ENCODE measurements at places on chromosomes 12 and 14. TPM values are rescaled to one million over a fixed set of nuclear protein-coding genes. Genes with fewer than 3 reads are reported as not detected.

SYNDIG1L gene
- total RNA-seq, result not detected

LIN7A gene
- 0.07 TPM for total RNA-seq

SLC41A2 gene
- 16.6 TPM for total RNA-seq

VDR gene
- total RNA-seq, result 0.60 TPM

DDHD1 gene
- 9.3 TPM for total RNA-seq

NTS gene
- total RNA-seq, result not detected

TSHR gene
- not detected for total RNA-seq

GLIPR1L1 gene
- not detected for total RNA-seq

CLEC12A gene
- not detected for total RNA-seq

CLEC2A gene
- not detected for total RNA-seq

DBX2 gene
- total RNA-seq, result not detected

CEBPE gene
- total RNA-seq, result not detected

KCNK13 gene
- total RNA-seq, result not detected

KRT83 gene
- not detected for total RNA-seq

BATF gene
- 1.3 TPM for total RNA-seq

SPRYD3 gene
- total RNA-seq, result 39.8 TPM

VTI1B gene
- total RNA-seq, result 40.8 TPM

UNC119B gene
- 14.7 TPM for total RNA-seq

EIF2S3B gene
- total RNA-seq, result 0.67 TPM

BEST3 gene
- total RNA-seq, result not detected

PRKD1 gene
- total RNA-seq, result 7.8 TPM

KIF5A gene
- total RNA-seq, result not detected

GALNT16 gene
- total RNA-seq, result 0.34 TPM

NEDD1 gene
- 30.1 TPM for total RNA-seq

OTUB2 gene
- total RNA-seq, result 2.6 TPM

CRIP1 gene
- total RNA-seq, result 9.3 TPM

EEF1AKMT3 gene
- 5.1 TPM for total RNA-seq

PAH gene
- total RNA-seq, result not detected

PARPBP gene
- total RNA-seq, result 17.1 TPM

ITGB7 gene
- 0.80 TPM for total RNA-seq

SSTR1 gene
- total RNA-seq, result 0.05 TPM

HOXC4 gene
- total RNA-seq, result not detected

POTEG gene
- total RNA-seq, result not detected

CBLN3 gene
- 2.2 TPM for total RNA-seq

UNC79 gene
- total RNA-seq, result not detected

NKX2-1 gene
- total RNA-seq, result not detected

CLEC4C gene
- not detected for total RNA-seq

NFATC4 gene
- total RNA-seq, result 9.0 TPM

CEP290 gene
- total RNA-seq, result 9.8 TPM

CRY1 gene
- 16.8 TPM for total RNA-seq

ACACB gene
- total RNA-seq, result 3.1 TPM

SYT1 gene
- 6.2 TPM for total RNA-seq

DPY19L2 gene
- 1.5 TPM for total RNA-seq

CCDC175 gene
- not detected for total RNA-seq

TRHDE gene
- total RNA-seq, result not detected

ACOT6 gene
- not detected for total RNA-seq

AKAP3 gene
- 1.3 TPM for total RNA-seq

LRRC43 gene
- total RNA-seq, result 2.6 TPM

FOXG1 gene
- total RNA-seq, result not detected

AMIGO2 gene
- total RNA-seq, result 1.2 TPM

TMEM52B gene
- total RNA-seq, result not detected

IKZF4 gene
- total RNA-seq, result 0.60 TPM

CD69 gene
- total RNA-seq, result 0.25 TPM

KRT77 gene
- not detected for total RNA-seq

NEUROD4 gene
- total RNA-seq, result not detected

HAL gene
- not detected for total RNA-seq

ESR2 gene
- total RNA-seq, result 0.27 TPM

P2RX7 gene
- total RNA-seq, result 3.6 TPM

SLC22A17 gene
- 0.20 TPM for total RNA-seq

NRL gene
- 0.74 TPM for total RNA-seq
